ENCODE measurements at places on chromosomes 7 and 10.

DNA sequence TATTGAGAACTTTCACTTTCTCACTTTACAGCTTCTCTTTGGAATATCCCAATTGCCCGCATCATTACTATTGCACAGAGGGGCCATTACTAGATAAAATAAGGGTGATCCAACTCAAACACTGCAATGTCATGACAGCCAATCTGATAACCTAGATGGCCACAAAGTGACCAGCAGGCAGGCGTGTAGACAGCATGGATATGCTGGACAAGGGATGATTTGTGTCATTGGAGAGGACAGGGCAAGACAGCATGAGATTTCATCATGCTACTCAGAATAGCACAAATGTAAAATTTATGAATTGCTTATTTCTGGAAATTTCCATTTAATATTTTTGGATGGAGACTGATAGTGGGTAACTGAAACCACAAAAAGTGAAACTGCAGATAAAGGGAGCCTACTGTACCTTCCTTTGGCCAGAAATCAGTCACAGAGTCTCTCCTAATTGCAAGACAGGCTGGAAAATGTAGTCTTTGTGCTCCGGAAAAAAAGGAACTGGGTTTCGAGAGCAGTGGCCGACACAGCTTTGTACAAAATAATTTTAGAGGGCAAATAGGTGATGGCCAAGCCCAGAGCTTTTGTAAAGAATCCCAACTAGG is 6.1 kb upstream of the GSDME start:
- DNase-seq = no peak

GRCh38 chr7:101133621-101134398 is 6.9 kb downstream of the SERPINE1 start:
- no peak for DNase-seq

- DNase-seq = no peak
Observed at GRCh38 chr10:19889256-19889655, 73.0 kb downstream of the PLXDC2 start.

DNA sequence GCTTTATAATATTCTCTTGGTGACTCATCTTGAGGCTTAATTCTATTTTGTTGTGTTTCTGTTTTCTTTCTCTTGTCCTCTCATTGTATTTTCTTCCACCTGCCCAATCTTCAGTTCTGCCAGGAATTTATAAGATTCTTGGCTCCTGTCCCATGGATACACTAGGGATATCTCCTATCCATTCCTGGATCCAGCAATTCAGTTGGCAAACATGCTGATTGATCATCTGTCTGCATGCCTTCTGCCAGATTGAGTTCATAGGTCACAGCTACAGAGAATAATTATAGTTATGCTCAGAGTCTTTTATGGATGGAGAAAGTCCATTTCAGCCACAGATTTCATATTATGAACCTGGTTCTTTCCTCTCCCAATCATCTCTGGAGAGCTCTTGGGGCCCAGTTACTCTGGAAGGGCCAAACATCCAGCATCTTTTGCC is 140.4 kb upstream of the MAGI2 start:
- DNase-seq = no peak

DNA sequence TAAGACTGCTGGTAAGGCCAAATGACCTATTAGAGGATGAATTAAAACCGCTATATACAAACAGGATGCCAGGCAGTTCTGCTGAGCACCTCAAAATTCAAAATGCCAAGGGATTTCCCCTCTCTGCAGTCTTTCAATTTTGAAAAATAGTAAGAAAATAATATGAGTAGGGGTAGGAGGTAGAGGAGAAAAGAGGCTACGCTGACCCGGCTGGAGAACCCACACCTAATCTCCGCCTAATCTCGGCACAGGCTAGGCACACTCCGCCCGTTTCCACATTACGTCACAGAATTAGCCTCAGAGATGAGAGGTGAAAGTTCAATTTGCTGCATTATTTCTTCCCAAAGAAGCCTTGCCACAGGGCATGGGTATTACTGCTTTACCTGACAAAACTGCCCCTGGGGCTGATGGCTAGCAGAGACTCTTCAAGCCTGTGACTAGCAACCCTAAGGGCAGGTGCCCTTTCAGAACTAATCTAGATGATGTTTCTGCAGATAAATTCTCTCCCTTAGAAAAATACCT is 21.3 kb upstream of the SPOCK2 start:
- no peak for DNase-seq

DNA sequence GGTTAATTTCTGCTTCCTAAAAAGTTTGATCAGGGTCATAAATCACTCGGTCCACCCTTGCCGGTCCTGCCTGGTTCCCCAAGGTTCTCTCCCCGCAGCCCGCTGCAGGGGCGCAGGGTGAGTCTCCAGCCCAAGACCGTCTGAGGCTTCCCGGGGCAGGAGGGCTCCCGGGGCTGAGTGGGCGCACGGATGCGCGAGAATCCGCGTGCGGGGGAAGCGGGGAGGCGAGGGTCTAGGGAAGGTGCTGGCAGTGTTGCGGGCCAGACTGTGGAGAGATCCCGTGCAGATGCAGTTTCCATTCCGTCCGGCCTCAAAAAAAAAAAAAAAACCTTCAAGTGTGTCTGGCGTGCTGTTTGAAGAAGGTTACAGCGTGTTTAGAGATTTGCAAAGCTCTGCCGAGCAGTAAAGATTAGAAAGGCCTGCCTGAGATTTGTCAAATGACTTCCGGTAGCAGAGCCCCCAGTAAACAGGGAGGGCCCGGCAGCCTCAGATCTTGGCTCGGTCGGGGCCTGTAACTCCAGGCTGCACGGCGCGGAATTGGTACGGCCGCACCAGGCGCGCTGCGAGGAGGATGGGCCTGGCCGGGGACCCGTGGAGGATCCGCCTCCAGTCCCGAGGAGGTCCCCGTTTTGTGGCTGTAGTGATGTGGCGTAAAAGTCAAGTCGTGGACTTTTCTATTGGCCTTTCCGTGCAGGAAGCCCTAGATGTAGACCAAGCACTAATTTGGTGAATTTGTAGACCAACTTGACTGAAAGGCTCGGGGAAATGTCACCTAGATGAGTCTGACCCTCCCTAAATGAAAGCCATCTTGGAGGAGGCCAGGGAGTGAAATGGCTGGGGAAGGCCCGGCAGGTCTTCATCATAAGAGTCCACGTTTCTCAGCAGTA is 293.2 kb upstream of the NFE2L3 start:
- DNase-seq = peak; percentile 23

DNA sequence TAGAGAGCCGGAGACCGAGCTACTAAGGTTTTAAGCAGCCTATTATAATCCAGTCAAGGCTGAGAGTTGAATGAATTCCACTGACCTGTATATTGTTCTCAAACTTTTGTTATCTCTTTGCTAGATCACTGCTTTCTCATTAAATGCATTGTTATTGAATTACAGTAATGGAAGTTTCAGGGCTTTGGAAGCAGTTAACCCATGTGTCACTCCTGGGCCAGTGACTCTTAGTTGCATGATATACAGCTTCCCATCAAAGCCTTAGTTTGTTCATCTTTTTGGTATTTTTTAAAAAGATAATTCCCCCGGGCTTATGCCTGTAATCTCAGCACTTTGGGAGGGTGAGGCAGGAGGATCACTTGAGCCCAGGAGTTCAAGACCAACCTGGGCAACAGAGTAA is 55.4 kb upstream of the KIAA1217 start:
- no peak for DNase-seq

DNA sequence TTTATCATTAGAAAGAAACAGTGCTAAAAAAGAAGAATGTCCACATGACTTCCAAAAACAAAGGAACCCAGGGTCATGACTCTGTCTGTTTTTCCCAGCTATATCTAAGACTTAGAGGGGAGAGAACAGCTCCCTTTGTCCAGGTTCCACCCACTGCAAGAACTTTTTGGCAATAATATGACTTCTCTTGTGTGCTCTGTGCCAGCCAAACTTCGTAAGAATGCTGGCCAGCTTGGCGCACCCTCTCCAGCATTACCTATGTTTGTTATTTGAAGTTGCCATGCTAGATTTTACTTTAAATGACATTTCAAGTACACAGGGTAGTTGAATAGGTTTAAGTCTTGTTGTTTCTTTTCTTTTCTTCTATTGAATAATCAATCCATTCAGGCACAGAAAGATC is 371.4 kb downstream of the KCNMA1 start:
- no peak for DNase-seq

DNA sequence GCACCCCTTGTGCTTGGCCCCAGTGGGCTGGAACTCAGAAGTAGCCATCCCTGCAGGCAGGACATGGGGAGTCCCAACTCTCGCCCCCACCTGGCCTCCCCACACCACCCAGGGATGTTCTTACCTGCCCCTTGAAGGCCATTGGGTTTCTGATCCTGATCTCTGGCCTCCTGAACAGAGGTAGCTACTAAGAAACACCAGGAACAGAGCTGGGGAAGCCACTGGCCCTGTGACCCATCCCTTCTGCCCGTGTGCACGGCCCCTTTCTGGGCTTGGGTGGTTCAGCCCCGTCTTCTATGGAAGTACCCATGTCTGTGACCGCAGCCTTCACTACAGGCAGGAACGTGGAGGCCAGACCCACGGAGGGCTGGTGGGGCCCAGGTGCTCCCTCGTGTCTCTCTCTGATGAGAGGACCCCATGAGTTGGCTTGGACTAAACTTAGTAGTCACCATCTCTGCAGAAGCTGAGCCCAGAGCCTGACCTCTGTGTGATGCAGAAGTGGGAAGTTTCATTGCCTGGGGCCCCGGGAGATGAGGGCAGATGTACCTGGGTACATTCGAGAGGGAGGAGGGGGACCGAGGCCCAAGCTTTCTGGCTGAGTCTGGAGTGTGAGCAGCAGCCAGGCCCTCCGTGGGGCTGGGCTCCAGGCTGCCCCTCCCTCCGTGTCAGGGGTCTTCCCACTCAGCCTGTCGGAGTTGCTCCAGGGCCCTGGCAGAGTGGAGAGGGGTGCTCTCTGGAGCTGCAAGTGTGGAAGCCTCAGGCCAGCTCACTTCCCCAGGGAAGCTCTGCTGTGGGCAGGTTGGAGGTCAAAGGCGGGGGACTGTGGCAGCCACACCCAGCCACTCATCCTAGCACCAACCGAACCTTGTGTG is 81.0 kb downstream of the MKI67 start:
- no peak for DNase-seq

- no peak for DNase-seq
Observed at GRCh38 chr7:47503281-47503680, 78.6 kb downstream of the TNS3 start.

DNA sequence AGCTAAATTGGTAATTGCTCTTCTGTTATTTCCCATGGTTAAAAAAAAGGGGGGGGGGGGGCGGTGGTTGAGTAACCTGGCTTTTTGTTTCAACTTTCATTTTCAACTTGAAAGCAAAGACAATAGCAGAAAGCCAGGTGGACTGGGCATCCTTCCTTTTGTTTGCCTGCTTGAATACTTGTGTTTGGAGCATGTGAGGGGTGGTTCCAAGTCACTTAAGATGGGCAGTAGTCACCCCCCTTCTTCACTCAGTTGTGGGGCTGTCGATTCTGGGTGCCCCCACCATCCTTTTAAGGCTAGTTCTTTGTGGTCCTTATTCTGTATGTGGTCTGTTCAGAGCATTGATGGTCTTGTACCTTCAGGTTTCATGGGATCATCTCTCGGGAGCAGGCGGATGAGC is 165.6 kb upstream of the PRR15 start:
- DNase-seq = no peak

GRCh38 chr7:132655131-132655727 is 79.0 kb upstream of the PLXNA4 start:
- DNase-seq = peak; percentile 16

GRCh38 chr7:21463524-21463923 is 35.6 kb downstream of the SP4 start:
- no peak for DNase-seq

- DNase-seq = no peak
Observed at GRCh38 chr7:19392246-19392645, 247.0 kb upstream of the FERD3L start.

GRCh38 chr7:159310457-159311171 is 165.9 kb upstream of the VIPR2 start:
- peak; percentile 10 for DNase-seq

- peak; percentile 76 for DNase-seq
Observed at GRCh38 chr7:43758822-43759683, 573 bp downstream of the BLVRA start.

DNA sequence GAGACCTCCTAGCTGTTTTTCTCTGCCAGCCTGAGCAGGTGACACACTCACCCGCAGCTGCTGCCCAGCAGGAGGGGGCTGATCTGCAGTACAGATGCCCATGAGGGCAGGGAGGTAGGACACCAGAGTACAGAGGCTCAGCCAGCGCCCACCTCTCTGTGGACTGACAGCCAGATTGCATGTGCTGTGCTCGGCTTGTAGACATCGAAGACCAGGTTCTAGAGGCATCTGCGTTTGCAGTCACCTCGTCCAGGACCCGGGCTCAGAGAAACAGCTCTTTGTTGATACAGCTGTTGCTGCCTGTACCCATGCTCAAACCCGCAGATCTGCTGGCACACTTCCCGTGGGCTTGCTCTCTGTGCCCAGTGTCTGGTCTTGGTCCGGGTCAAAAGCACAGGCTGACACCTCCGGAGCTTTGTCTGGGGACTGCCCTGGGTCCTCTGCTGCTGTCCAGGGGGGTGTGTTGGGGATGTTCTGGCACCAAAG is 224.7 kb downstream of the GLRX3 start:
- no peak for DNase-seq

GRCh38 chr7:44307301-44307900 is 18.0 kb downstream of the CAMK2B start:
- peak; percentile 15 for DNase-seq

- DNase-seq = no peak
Observed at GRCh38 chr7:114864278-114864677, 57.6 kb upstream of the MDFIC start.

- no peak for DNase-seq
Observed at GRCh38 chr10:73414230-73414945, 530 bp upstream of the ANXA7 start.

- no peak for DNase-seq
Observed at GRCh38 chr7:66507764-66508296, 120.9 kb upstream of the KCTD7 start.

- DNase-seq = no peak
Observed at GRCh38 chr10:18334116-18334867, 194.1 kb downstream of the CACNB2 start.

GRCh38 chr10:77409697-77410471 is 227.7 kb downstream of the KCNMA1 start:
- no peak for DNase-seq

GRCh38 chr7:18770154-18770811 is 274.7 kb downstream of the HDAC9 start:
- DNase-seq = no peak

DNA sequence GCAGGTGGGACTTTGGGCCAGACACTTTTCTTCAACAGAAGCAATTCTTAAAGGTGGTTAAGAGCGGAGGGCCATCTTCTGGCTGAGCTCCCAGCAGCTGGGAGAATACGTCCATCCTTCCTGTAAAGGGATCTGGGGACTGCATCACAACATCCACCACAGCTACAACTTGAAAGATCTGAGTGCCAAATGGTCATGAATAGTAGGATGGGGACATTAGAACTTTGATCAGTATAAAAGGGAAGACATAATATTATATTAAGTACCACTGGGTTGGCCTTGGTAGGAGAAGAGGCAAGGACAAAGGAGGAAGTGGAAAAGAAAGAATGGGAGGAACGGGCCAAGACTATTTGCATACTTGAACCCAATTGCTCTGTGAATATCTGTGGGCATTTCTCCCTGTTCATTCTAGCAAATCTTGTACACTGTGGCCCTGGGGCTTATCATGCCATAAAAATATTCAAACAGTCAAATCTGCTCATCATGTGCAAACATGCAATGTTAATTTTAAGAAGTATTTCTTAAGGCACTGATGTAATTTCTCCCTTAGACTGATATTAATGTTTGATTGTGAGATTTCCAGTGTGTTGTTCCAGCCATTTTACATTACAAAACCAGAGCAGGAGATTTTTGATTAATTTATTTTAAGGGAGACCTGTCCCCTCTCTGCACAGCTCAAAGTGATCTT is 65.5 kb upstream of the CREB5 start:
- DNase-seq = no peak

- no peak for DNase-seq
Observed at GRCh38 chr7:2498708-2499107, 20.9 kb upstream of the LFNG start.
